ENCODE measurements at places on chromosomes 6 and 20.

DNA sequence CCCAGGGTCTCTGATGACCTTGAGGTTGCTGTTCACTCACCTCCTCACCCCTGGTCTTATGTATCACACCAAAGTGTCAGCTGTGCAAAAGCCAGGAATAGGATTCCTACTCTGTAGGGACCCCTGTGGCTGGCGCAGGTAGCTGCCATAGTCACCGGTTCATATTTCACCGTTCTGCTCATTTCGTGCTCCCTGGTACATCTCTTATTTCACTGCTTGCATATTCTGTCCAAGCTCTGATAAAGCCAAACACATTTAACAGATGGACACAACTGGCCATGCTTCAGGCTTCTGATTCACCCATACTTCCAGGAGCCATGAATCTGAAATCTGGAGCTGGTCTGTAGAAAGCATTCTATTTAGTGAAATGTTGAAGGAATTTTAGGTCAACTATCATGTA is 20.5 kb downstream of the SLC22A3 start:
- no peak overlapping the region for H3K4me3 ChIP-seq
- no peak overlapping the region for H3K27ac ChIP-seq
- peaks cover 5% of the 10 kb centered on the region for H3K27me3 ChIP-seq
- no peak for DNase-seq
- H3K4me1 ChIP-seq = no peaks in the 10 kb centered on the region

- H3K4me3 ChIP-seq = no peak overlapping the region
- DNase-seq = no peak
- no peak overlapping the region for H3K27ac ChIP-seq
- H3K4me1 ChIP-seq = peaks cover 42% of the 10 kb centered on the region
- no peaks in the 10 kb centered on the region for H3K36me3 ChIP-seq
- no peaks in the 10 kb centered on the region for H3K27me3 ChIP-seq
Measured at GRCh38 chr6:35722121-35722761, 14.6 kb upstream of the ARMC12 start.

DNA sequence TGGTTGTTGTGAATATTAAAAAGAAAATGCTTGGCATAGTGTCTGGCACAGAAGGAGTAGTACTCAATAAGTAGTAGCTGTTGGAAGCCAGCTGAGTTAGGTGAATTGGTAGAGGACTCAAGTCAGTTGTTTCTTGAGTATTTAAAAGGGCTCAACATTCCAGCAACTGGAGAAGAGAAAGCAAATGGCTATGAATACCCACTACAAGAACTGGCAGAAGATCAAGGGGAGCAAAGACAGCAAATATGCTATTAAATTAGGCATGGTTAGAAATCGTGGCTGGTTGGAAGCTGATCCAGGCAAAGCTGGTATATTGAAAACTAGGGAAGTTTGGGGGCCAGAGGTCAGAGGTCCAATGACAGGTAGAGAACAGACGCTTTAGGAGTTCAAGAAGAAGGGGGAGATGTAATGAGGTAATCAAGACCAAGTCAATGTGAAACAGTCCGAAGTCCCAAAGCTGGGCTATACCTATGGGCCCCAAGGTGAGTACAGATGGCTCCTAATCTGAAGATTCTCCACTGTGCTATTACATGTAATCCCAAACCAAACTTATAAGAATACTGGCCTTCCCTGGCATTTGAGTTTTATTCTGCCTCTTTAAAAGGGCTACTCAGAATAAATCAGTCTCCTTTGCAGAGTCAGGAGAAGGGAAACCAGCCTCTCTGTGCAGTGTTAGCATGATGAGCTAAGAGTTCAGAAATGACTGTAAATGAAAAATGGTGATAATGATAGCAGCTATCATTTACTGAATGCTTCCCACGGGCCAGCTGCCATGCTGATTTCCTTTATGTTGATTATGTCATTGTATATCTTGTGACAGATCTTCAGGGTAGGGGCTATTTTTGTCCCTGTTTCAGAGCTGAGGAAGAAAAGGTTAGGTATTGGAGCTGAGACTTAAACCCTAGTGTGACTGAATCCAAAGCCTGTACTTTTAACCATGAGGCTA is 122.3 kb downstream of the ANKS1A start:
- H3K36me3 ChIP-seq = peaks cover 8% of the 10 kb centered on the region
- no peaks in the 10 kb centered on the region for H3K4me1 ChIP-seq
- DNase-seq = no peak
- no peaks in the 10 kb centered on the region for H3K27me3 ChIP-seq
- H3K4me3 ChIP-seq = no peak overlapping the region

DNA sequence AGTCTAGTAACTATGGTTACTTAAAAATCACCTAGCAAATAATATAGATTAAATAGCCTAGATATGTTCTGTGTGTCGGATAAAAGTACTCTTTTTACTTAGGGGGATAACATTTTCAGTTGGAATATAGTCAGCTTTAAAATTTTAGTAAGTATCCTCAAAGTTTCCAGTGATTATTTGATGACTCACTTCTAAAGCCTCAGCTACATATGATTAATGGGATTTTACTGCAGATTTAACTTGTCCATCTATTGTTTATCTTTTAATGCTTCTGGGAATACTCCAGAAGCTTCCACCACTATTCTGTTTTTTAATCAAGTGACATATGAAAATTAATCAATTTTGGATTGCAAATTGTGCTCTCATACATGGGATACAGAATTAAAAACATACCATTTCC is 8.7 kb upstream of the TENT5A start:
- DNase-seq = no peak
- no peak overlapping the region for H3K27ac ChIP-seq
- no peak overlapping the region for H3K4me3 ChIP-seq
- H3K36me3 ChIP-seq = no peaks in the 10 kb centered on the region
- no peaks in the 10 kb centered on the region for H3K4me1 ChIP-seq

- H3K27me3 ChIP-seq = peaks cover 7% of the 10 kb centered on the region
- no peak overlapping the region for H3K4me3 ChIP-seq
- no peak overlapping the region for H3K27ac ChIP-seq
- H3K36me3 ChIP-seq = no peaks in the 10 kb centered on the region
Measured at GRCh38 chr6:170444811-170445211, 108.3 kb downstream of the PSMB1 start.

GRCh38 chr20:62191781-62192559 is 9.1 kb downstream of the MTG2 start:
- H3K27ac ChIP-seq = no peak overlapping the region
- DNase-seq = no peak
- H3K4me1 ChIP-seq = peaks cover 8% of the 10 kb centered on the region
- H3K27me3 ChIP-seq = no peaks in the 10 kb centered on the region
- no peak overlapping the region for H3K4me3 ChIP-seq

- H3K27ac ChIP-seq = no peak overlapping the region
- DNase-seq = no peak
- no peaks in the 10 kb centered on the region for H3K4me1 ChIP-seq
- H3K4me3 ChIP-seq = no peak overlapping the region
- H3K36me3 ChIP-seq = no peaks in the 10 kb centered on the region
Measured at GRCh38 chr6:111228094-111228493, 140.8 kb downstream of the SLC16A10 start.

DNA sequence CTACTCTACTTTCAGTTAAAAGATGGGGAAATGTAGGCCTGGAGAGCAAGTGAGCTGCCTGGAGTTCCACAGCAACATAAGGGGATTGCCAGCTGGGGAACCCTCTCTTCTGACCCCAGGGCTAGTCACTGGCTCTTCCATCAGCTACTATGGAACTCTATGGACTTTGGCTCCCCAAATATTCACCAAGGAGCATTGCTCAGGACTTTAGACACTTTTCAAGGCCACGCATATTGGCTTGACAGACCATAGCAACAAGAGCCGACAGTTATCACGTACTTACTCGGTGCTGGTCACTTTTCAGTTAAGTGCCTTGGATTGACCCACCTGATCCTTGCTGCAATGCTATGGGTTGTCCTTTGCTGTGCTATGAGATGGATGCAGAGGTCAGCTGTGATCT is 360.7 kb upstream of the CHD6 start:
- no peak overlapping the region for H3K4me3 ChIP-seq
- H3K36me3 ChIP-seq = no peaks in the 10 kb centered on the region
- no peak for DNase-seq
- H3K27me3 ChIP-seq = no peaks in the 10 kb centered on the region

DNA sequence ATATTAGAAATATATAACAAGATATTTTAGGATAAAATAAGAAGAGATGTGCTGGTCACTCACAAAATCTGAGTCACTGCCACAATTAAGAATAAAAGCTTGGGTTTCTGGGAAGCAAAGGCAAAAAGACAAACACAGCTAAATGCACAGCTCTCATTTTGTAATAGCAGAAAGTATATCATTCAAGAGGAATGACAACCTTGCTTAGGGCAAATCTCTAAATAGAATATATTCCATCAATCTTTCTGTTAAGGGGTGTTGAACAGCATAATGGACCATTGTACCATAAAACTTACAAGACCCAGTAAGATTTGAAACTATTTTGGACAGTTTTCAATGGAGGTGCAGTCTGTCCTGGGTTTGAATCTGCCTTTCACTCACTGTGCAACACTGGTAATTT is 464.9 kb upstream of the SOX4 start:
- H3K27ac ChIP-seq = no peak overlapping the region
- DNase-seq = no peak
- H3K4me3 ChIP-seq = no peak overlapping the region
- H3K36me3 ChIP-seq = peaks cover 12% of the 10 kb centered on the region

GRCh38 chr6:21039926-21040325 is 505.7 kb downstream of the CDKAL1 start:
- DNase-seq = no peak
- no peak overlapping the region for H3K4me3 ChIP-seq
- H3K27me3 ChIP-seq = no peaks in the 10 kb centered on the region
- H3K27ac ChIP-seq = no peak overlapping the region
- peaks cover 8% of the 10 kb centered on the region for H3K36me3 ChIP-seq

DNA sequence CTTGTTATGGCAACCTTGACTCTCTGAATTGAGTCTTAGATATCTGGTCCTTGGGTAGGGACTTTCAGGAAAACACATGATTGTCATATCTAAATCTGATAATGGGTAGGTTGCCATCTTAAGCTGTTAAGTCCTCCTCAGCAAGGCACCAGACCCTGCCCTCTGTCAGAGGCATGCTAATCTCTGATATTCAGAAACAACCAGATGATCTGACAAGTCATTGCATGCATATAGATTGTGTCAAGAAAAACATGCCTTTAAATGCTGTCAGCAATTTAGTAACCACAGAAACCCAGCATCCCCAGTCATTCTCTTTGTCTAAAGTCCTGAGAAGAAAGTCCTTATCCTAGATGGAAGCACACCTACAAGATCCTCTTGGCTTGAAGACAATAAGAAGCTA is 149.1 kb downstream of the EDN1 start:
- DNase-seq = no peak
- no peaks in the 10 kb centered on the region for H3K36me3 ChIP-seq
- no peak overlapping the region for H3K27ac ChIP-seq
- H3K27me3 ChIP-seq = peaks cover 11% of the 10 kb centered on the region

DNA sequence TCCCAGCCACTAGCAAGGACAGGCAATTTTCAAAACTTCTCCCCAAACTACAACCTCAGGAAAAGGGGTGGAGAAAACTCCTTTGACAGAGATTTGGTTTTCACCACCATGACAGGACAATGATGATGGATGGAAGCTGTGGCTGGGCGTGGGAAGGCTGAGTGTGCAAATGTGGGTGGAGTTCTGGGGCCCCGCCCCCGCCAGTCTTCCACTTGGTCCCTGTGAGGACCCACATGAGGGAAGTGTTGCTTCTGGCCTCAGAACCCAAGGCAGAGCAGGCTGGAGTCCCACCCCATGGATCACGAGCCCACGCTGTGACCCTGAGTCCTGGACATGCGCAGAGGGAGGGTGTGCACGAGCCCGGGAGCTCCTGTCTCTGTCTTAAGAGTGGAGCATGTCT is 21.5 kb upstream of the MRGBP start:
- no peak overlapping the region for H3K4me3 ChIP-seq
- H3K27me3 ChIP-seq = peaks cover 2% of the 10 kb centered on the region
- peaks cover 19% of the 10 kb centered on the region for H3K4me1 ChIP-seq
- no peak for DNase-seq
- H3K27ac ChIP-seq = no peak overlapping the region
- no peaks in the 10 kb centered on the region for H3K36me3 ChIP-seq

GRCh38 chr6:157706883-157707282 is 116.2 kb upstream of the SNX9 start:
- H3K27me3 ChIP-seq = peaks cover 2% of the 10 kb centered on the region
- no peaks in the 10 kb centered on the region for H3K36me3 ChIP-seq
- DNase-seq = no peak
- H3K4me1 ChIP-seq = no peaks in the 10 kb centered on the region
- H3K4me3 ChIP-seq = no peak overlapping the region
- no peak overlapping the region for H3K27ac ChIP-seq

- H3K4me1 ChIP-seq = peaks cover 31% of the 10 kb centered on the region
- DNase-seq = no peak
- H3K27ac ChIP-seq = no peak overlapping the region
- H3K4me3 ChIP-seq = no peak overlapping the region
Measured at GRCh38 chr20:53824779-53825178, 231.1 kb upstream of the ZNF217 start.

Data from memory B cell (primary cell).